ENCODE measurements at places on chromosomes 5 and 9.

DNA sequence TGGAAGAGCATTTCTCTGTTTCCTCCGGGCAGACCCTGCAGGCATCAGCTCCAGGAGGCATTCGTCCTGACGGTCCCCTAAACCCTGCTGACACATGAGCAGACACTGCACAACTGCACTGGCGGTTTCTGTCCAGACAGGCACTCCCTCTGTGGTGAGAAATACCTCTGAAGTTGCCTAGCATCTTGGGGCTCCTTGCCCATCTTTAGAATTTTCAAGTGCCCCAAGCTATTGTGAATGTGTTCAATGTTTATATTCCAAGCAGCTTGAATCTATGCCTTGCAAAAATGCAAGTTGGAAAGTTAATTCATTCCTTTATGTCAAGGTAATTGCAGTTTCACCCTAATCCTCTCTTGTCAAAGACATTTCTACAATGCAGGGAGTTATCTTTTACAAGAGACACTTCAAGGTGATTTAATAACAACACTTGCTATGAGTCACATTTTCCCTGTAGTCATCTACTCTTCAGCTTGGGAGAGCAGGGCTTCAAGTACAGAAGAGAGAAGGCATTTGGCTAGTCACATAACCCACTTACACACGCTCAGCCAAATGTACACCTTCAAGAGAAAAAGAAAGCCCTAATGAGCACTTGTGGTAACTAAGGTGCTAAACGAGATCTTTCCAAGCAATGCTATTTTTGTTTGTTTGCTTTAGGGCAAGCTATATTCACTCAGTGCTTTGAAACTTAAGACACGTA, 302.5 kb downstream of the MLLT3 start:
- no peaks in the 10 kb centered on the region for H3K36me3 ChIP-seq
- H3K4me3 ChIP-seq = no peak overlapping the region
- H3K27me3 ChIP-seq = no peaks in the 10 kb centered on the region
- H3K27ac ChIP-seq = no peak overlapping the region
- no peak for DNase-seq

DNA sequence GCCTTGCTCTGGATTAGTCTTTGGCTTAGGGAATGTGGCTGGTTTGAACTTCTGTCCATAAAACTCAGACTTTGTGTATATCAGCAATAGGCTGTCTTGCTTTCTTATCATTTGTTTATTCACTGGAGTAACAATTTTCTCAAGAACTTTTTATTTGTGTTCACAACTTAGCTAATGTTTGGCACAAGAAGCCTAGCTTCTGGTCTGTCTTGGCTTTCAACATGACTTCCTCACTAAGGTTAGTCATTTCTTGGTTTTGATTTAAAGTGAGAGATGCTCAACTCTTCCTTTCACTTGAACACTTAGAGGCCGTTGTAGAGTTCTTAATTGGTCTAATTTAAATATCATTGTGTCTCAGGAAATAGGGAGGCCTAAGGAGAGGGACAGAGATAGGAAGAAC, 4.9 kb downstream of the FBXO38 start:
- H3K36me3 ChIP-seq = no peaks in the 10 kb centered on the region
- H3K4me1 ChIP-seq = peaks cover 22% of the 10 kb centered on the region
- H3K27me3 ChIP-seq = no peaks in the 10 kb centered on the region
- H3K27ac ChIP-seq = no peak overlapping the region

- peaks cover 8% of the 10 kb centered on the region for H3K4me1 ChIP-seq
- H3K27ac ChIP-seq = no peak overlapping the region
- no peaks in the 10 kb centered on the region for H3K36me3 ChIP-seq
- DNase-seq = no peak
- H3K4me3 ChIP-seq = no peak overlapping the region
Measured at GRCh38 chr9:18485714-18486113, 11.8 kb downstream of the ADAMTSL1 start.

DNA sequence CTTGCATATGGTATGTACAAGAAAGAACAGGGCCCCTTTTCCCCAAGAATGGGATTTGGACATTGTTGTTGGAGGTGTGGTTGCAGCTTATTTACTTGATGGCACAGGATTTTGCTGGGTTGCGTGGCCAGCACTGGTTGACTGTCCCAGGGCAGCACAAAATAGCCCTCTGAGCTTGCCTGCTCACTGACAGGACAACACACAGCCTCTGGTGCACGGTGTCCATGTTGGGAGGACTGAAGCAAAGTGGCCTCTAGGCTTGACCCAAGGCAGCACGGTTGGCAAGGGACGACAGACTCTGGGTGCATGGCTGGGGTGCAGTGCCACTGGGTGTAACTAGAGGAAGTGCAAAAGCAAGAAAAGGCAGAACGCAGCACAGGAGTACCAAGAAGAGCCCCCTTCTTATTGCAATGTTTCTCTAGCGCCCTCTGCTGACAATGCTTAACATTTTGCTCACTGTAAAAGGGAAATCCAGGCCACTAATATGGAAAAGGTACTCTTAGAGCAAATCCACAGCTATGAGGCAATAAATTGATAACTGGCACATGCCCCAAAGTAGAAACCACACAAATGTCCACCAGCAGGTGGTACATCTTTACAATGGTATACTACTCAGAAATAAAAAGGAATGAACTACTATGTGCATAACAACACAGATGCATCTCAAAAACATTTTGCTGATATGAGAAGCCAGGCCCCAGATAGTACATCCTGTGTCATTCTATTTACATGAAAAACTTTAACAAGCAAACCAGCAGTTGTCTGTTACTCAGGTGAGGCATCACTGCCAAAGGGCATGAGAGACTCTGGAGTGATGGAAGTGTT, 47.4 kb upstream of the BARX1 start:
- H3K4me1 ChIP-seq = no peaks in the 10 kb centered on the region
- no peak overlapping the region for H3K27ac ChIP-seq
- no peaks in the 10 kb centered on the region for H3K36me3 ChIP-seq
- peak; percentile 83 for DNase-seq
- no peak overlapping the region for H3K4me3 ChIP-seq

DNA sequence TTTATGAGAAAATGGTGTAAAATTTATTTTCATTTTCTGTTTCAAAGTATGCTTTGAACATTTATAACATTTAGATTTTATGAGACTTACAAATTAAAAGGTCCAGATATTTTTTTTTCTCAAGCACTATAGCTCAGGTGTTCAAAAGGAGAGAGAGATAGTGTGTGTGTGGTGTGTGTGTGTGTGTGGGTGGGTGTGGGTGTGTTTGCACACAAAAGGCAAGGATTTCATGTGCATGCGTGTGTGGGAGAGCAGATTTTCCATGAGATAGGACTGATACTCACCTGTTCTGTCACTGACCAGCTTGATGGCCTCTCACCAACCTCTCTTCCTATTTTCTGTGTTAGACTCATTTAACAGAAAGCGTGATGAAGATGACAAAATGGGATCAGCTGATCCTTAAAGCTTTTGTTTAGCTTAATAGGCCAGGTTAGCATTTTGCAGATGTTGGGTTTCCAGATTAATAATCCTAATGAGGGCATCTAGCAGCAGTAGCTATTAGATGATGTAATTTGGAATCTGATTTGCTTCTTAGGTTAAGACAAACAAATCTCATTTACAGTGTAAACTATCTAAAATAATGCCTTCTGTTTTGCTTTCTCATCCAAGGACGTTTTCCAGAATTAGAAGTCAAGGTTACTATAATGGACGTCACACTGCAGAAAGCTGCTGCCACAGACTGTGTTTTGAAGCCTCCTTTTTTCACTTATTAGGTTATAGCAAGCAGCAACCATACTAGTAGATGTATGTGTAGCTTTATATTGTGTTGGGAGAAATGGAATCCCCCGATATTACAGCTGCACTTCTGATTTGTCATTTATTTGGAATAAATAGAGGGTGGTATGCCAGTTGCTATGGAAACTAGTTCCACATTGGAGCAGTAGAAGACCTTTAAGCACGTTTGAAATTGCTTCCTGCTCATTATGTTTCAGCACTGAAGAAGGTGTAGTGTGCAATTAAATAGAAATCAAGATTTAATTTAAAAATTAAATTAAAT, 355.6 kb downstream of the TAF11L14 start:
- DNase-seq = no peak
- H3K27me3 ChIP-seq = no peaks in the 10 kb centered on the region
- no peak overlapping the region for H3K4me3 ChIP-seq
- no peak overlapping the region for H3K27ac ChIP-seq
- no peaks in the 10 kb centered on the region for H3K36me3 ChIP-seq
- no peaks in the 10 kb centered on the region for H3K4me1 ChIP-seq

GRCh38 chr9:114784721-114785279, 21.0 kb downstream of the TNFSF15 start:
- DNase-seq = no peak
- no peaks in the 10 kb centered on the region for H3K27me3 ChIP-seq
- H3K4me3 ChIP-seq = no peak overlapping the region
- H3K27ac ChIP-seq = no peak overlapping the region

DNA sequence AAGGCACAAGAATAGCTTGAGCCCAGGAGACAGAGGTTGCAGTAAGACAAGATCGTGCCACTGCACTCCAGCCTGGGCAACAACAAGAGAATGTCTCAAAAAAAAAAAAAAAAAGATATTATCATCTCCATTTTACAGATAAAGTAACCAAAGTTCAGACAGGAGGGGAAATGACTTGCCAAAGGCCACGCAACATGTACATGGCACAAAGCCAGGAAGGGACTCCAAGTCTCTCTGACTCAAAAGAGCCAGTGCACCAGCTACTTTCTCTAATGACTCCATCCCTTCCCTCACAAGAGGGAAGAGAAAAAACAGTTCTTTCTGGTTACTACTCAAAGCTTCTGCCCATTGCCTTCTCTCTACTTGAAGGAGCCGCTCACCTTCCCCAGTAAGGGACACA, 34.1 kb downstream of the SIL1 start:
- H3K4me1 ChIP-seq = peaks cover 2% of the 10 kb centered on the region
- no peak overlapping the region for H3K27ac ChIP-seq
- H3K4me3 ChIP-seq = no peak overlapping the region
- DNase-seq = no peak

GRCh38 chr9:112378328-112379176, 1.4 kb upstream of the HSDL2 start:
- peak overlapping the region; percentile 71 for H3K4me3 ChIP-seq
- peaks cover 13% of the 10 kb centered on the region for H3K4me1 ChIP-seq
- no peaks in the 10 kb centered on the region for H3K36me3 ChIP-seq

- H3K27me3 ChIP-seq = no peaks in the 10 kb centered on the region
- H3K4me1 ChIP-seq = peaks cover 8% of the 10 kb centered on the region
- H3K36me3 ChIP-seq = no peaks in the 10 kb centered on the region
- no peak overlapping the region for H3K27ac ChIP-seq
- H3K4me3 ChIP-seq = no peak overlapping the region
- DNase-seq = no peak
Measured at GRCh38 chr5:124522992-124523391, 223.4 kb downstream of the ZNF608 start.

- H3K27me3 ChIP-seq = no peaks in the 10 kb centered on the region
- no peaks in the 10 kb centered on the region for H3K36me3 ChIP-seq
- no peak overlapping the region for H3K4me3 ChIP-seq
Measured at GRCh38 chr5:155485386-155485785, 471.8 kb downstream of the KIF4B start.

DNA sequence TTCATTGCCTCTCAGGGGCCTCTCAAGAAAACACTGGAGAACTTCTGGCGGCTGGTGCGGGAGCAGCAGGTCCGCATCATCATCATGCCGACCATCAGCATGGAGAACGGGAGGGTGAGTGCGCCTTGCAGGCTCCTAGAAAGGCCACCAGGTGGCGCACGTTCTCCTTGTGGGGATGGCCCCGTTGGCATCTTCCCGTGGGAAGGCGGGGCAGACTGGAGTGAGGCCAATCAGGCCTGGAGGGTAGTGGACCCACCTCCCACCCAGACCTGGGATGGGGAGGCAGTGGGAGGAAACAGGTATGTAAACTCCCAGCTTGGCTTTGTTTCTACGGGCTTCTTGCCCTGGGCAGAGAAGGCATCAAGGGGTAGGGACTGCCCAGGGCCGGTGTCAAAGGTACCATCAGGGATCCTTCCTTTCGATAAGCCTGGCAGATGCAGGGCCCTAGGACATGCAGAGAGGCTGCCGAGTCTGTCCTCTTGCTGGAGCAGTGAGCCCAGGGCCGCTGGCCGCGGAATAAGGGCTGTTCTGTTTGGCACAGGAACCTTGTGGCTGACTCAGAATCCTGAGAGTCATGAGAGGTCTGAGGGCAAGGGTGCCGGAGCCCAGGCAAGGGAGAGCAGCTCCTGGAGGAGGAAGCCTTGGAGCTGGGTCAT, 18.9 kb upstream of the SPTLC1 start:
- peak overlapping the region; percentile 4 for H3K4me3 ChIP-seq
- no peaks in the 10 kb centered on the region for H3K36me3 ChIP-seq
- no peaks in the 10 kb centered on the region for H3K4me1 ChIP-seq
- no peak overlapping the region for H3K27ac ChIP-seq
- peak; percentile 90 for DNase-seq
- H3K27me3 ChIP-seq = peaks cover 6% of the 10 kb centered on the region

- H3K36me3 ChIP-seq = no peaks in the 10 kb centered on the region
- DNase-seq = no peak
- no peak overlapping the region for H3K4me3 ChIP-seq
- H3K4me1 ChIP-seq = peaks cover 14% of the 10 kb centered on the region
- H3K27me3 ChIP-seq = no peaks in the 10 kb centered on the region
- no peak overlapping the region for H3K27ac ChIP-seq
Measured at GRCh38 chr9:132457504-132458236, 47.7 kb downstream of the CFAP77 start.

DNA sequence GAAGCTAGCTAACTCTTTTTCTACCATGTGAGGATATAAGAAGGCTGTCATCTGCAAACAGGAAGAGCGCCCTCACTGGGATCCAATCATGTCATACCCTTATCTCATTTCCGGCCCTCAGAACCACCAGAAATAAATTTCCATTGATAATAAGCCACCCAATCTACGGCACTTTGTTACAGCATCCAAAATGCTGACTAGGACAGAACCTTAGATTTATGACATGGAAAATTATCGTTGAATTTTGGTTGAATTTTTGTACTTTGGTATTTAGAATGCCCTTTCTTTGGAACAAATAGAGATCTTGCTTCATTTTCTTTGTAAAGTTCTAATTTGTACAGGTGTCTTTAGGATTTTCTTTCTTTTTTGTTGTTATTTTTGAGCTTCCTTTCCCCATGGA, 53.3 kb upstream of the CYLC2 start:
- H3K27ac ChIP-seq = no peak overlapping the region
- no peaks in the 10 kb centered on the region for H3K4me1 ChIP-seq
- no peaks in the 10 kb centered on the region for H3K36me3 ChIP-seq
- H3K27me3 ChIP-seq = no peaks in the 10 kb centered on the region
